ENCODE measurements at places on chromosomes 5 and 9. TPM values are rescaled to one million over a fixed set of nuclear protein-coding genes. Genes with fewer than 3 reads are reported as not detected.

DNA sequence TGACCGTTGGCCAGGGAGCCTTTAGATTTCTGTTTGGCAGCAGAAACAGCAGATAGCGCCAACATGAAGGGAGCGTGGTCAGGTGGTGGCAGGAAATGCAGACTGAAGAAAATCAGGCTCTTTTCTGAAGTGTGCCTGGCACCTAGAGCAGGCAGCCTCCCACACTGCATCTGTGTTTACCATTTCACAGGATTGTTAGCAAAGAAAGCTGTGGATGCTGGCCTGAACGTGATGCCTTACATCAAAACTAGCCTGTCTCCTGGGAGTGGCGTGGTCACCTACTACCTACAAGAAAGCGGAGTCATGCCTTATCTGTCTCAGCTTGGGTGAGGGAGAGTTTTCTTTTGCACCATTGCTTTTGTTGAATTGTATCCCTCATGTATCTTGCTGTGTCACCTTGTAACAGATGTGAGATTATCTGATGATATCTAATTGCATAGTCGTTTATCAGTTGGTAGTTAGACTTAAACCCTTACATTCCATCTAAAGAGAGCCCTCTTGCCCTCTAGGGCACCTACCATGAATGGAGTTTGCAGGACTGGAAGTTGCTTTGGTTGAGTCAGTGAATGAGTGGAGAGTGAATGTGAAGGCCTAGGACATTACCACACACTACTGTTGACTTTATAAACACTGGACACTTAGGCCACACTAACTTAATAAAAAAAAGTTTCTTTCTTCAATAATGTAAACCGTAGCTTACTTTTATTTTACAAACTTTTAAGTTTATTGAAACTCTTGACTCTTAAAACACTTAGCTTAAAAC, 42.8 kb downstream of the ACO1 start:
- DNase-seq, result no peak

Gene BRD9
- total RNA-seq, result 52.7 TPM

DNA sequence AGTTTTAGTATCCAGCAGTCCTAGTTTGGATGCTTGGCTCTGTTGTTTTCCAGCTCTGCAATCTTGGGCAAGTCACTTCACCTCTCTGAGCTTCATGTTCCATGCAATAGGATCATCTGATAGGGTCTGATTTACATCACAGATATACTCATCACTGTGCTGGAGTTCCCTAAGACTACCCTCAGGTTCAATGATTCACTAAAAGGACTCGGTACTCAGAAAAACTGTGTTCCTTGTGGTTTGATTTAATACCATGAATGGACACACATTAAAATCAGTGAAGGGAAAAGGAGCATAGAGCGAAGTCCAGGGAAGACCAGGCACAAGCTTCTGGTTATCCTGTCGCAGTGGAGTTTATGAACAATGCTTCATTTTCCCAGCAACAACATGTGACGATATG, 119.9 kb upstream of the EFNA5 start:
- no peak for DNase-seq

Gene ARSI
- 0.82 TPM for total RNA-seq

Gene RNF183
- not detected for total RNA-seq

- peak; percentile 93 for DNase-seq
These were observed 6.3 kb downstream of the SPTAN1 start for GRCh38 chr9:128558431-128559310.
